ENCODE measurements at places on chromosomes 2 and 18.

- H3K4me3 ChIP-seq, result no peak overlapping the region
- no peaks in the 10 kb centered on the region for H3K36me3 ChIP-seq
- no peak for DNase-seq
- no peaks in the 10 kb centered on the region for H3K27me3 ChIP-seq
- no peaks in the 10 kb centered on the region for H3K4me1 ChIP-seq
Measured at GRCh38 chr2:35986871-35987270, 368.7 kb upstream of the CRIM1 start.

GRCh38 chr2:219919506-219919905 is 292.1 kb downstream of the SLC4A3 start:
- no peaks in the 10 kb centered on the region for H3K4me1 ChIP-seq
- DNase-seq, result no peak
- no peak overlapping the region for H3K27ac ChIP-seq
- no peak overlapping the region for H3K4me3 ChIP-seq

DNA sequence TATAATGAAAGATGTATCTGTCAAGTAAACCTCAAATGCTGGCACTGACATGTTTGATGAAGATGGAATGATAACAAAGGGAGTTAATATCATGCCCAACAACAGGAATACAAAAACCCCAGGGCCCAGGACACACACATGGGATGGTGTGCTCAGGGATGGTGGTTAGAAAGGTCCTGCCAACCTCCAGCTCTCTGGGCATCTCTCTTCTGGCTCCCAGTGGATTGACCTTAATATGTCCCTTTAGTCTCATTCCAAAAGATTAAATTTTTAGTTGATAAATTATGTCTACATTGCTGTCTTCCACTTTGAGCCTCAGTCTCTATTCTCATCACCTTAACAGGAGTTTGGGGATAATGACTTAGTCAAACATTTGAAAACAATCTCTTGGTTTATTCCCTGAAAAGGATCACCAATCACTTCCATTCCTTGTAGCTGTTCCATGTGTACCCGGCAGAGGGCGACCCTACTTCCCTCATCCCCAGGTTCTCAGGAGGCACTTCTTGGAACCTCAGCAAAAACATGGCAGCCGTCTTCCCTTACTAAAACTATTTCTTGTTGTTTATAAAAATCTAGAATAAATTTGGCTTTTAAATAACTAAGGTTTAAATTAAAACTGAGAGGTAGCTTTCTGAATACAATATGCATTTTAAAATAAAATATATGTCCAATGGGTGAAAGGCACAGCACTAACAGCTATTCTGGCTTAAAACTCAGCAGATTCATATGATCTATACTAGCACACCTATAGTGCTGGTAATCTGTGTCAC is 29.6 kb downstream of the MCEE start:
- no peaks in the 10 kb centered on the region for H3K27me3 ChIP-seq
- DNase-seq, result peak; percentile 6
- H3K4me3 ChIP-seq, result no peak overlapping the region
- no peaks in the 10 kb centered on the region for H3K36me3 ChIP-seq

DNA sequence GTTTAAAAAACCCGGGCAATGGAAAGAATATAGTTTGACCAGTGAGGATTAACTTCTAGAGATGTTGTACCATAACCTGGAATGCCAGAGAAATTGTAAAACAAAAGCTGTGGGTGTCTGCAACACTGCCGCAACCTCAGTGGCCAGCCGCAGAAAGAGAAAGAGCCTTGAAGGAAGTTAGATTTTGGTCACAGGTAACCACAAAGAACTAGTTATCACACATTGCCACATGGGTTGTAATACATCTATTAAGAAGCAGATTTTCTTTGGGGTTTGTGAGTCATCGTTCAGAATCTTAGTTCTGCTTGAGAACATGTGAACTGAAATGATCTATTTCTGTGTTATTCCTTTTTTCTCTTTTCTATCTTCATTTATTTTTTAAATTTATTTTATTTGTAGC is 222.9 kb upstream of the AGAP1 start:
- no peak overlapping the region for H3K4me3 ChIP-seq
- H3K27ac ChIP-seq, result no peak overlapping the region
- no peaks in the 10 kb centered on the region for H3K27me3 ChIP-seq
- no peaks in the 10 kb centered on the region for H3K36me3 ChIP-seq
- no peaks in the 10 kb centered on the region for H3K4me1 ChIP-seq

DNA sequence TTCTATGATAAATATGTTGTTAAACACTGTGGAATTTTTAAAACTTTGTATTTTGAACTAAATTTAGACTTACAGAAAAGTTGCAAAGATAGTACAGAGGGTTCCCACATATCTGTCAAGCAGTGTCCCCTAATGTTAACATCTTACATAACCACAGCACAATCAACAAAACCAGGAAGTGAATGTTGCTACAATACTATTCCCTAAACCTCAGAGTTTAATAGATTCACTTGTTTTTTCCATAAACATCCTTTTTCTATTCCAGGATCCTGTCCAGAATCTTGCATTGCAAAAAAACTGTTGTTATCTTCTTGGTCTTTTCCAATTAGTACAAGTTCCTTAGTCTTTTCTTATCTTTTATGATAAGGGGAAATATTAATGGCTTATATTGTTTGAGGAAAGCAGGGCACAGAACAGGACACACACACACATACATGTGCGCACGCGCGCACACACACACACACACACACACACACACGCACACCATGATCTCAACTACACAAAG is 251.1 kb upstream of the TRIB2 start:
- DNase-seq, result no peak
- no peak overlapping the region for H3K27ac ChIP-seq
- no peaks in the 10 kb centered on the region for H3K36me3 ChIP-seq
- no peak overlapping the region for H3K4me3 ChIP-seq
- no peaks in the 10 kb centered on the region for H3K4me1 ChIP-seq
- H3K27me3 ChIP-seq, result no peaks in the 10 kb centered on the region

DNA sequence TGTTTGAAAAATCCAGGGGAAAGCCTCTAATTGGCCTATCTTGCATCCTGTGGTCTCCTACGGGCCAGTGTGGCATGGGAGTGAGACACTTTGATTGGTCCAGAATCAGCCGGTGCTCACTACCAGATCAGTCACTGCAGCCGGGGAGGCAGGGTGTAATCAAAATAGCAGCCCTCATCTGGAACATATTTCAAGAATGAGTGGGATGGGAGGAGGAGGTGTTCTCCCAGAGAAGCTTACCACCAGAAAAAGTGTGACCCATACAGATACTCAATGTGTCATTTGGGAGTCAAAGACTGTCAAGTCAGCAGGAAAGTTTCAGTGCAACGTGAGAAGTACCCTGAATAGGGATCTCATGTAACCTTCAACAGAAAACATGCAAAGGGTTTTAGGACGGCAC is 393.9 kb upstream of the SLC14A2 start:
- no peak overlapping the region for H3K27ac ChIP-seq
- no peaks in the 10 kb centered on the region for H3K4me1 ChIP-seq
- H3K27me3 ChIP-seq, result no peaks in the 10 kb centered on the region
- H3K4me3 ChIP-seq, result no peak overlapping the region

- no peaks in the 10 kb centered on the region for H3K27me3 ChIP-seq
- no peak overlapping the region for H3K27ac ChIP-seq
- no peak for DNase-seq
- H3K4me3 ChIP-seq, result no peak overlapping the region
Measured at GRCh38 chr2:158578703-158579330, 122.1 kb downstream of the PKP4 start.

- no peaks in the 10 kb centered on the region for H3K36me3 ChIP-seq
- DNase-seq, result peak; percentile 19
- no peak overlapping the region for H3K4me3 ChIP-seq
- H3K27me3 ChIP-seq, result no peaks in the 10 kb centered on the region
- H3K27ac ChIP-seq, result no peak overlapping the region
Measured at GRCh38 chr2:59182249-59182648, 941.1 kb upstream of the FANCL start.

DNA sequence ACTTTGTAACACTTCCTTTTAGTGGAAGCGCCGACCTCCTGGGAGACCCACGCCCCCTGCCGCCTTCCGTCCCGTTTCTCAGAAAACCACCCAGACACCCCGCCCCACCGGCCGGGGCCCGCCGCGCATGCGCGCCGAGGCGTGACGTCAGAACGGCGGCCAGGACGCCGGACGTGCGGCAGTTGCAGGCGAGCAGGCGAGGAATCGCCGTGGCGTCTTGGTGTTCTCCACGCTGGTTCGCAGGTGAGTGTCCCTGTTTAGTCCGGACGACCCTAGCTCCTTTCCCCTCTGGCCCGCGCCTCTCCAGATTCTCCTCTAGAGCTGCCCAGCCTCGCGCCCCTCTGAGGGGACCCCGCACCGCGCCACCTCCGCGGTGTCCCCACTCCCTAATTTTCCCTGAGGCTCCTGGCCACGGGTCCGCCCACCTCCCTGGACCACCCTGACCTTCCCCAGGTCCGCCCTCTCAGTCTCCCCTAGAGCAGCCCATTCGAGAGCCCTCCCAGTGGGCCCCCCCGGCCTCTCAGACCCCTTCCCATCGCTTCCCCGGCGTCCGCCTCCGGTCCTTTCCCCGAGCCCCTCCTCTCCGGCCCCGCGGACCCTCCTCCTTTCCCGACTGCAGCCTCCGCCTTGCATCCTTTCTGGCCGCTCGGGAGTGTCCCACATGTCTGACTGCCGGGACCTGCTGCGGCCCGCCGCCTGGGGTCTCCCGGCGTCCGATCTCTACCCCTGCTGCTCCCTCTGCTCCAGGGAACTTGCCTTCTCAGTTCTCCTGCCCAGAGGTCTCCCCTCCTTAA is at the start of gene PLEKHB2:
Gene PLEKHB2, plus strand, starts transcription at position 181 of the 794 bp plus-strand sequence. CDS start 15,606 bp downstream, outside the sequence.
- peak within 1 kb of the TSS; percentile 86 for H3K4me3 ChIP-seq
- H3K36me3 ChIP-seq, result peaks cover 3% of the 10 kb centered on the region
- no peaks in the 10 kb centered on the region for H3K27me3 ChIP-seq
- H3K4me1 ChIP-seq, result peaks cover 16% of the 10 kb centered on the region

GRCh38 chr2:206784559-206785353 is 19.4 kb downstream of the FASTKD2 start:
- no peak overlapping the region for H3K27ac ChIP-seq
- DNase-seq, result no peak
- H3K36me3 ChIP-seq, result peaks cover 71% of the 10 kb centered on the region
- no peaks in the 10 kb centered on the region for H3K27me3 ChIP-seq
- no peaks in the 10 kb centered on the region for H3K4me1 ChIP-seq
- H3K4me3 ChIP-seq, result no peak overlapping the region

- peaks cover 6% of the 10 kb centered on the region for H3K4me1 ChIP-seq
- H3K27me3 ChIP-seq, result no peaks in the 10 kb centered on the region
- DNase-seq, result peak; percentile 25
Measured at GRCh38 chr2:1563943-1564891, 151.0 kb downstream of the TPO start.

DNA sequence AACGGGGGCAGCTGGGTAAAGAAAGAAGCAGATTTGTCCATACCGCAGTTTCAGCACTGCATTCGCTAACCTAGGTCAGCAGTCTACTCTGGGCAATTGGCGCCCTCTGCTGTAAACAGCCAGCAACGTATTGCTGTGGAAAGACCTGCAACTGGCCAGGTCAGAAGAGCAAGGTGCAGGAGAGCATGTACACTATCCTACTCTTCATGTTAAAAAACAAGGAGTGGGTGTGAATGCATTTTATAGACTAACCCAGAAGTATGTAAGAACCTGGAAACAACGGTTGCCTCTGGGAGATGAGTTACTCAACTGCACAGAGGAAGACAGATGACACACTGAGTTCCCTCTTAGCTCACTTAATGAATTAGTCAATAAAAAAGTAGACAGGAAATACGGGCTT is 6.2 kb downstream of the MRPS5 start:
- H3K4me1 ChIP-seq, result peaks cover 5% of the 10 kb centered on the region
- no peak overlapping the region for H3K4me3 ChIP-seq
- H3K27me3 ChIP-seq, result no peaks in the 10 kb centered on the region
- H3K36me3 ChIP-seq, result peaks cover 24% of the 10 kb centered on the region
- peak; percentile 73 for DNase-seq

DNA sequence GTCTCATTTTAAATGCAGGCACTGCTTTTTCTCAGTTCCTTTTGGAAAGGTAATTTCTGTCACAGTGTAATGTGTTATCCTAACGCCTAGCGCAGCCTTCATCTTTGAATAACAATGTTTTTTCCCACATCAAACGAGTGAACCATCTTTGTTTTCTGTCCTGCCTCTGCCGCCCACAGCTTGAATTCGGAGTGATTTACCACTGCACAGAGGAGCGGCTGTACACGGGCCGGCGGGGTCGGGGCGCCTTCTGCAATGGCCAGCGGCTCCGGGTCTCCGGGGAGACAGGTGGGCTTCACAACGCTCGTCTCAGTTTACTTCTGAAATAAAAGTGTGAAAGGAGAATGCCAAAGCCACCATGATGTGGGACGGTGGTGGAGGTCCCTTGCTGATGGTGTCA is 32.8 kb downstream of the IMPA2 start:
- H3K36me3 ChIP-seq, result peaks cover 5% of the 10 kb centered on the region
- no peaks in the 10 kb centered on the region for H3K4me1 ChIP-seq
- H3K4me3 ChIP-seq, result no peak overlapping the region
- no peaks in the 10 kb centered on the region for H3K27me3 ChIP-seq

DNA sequence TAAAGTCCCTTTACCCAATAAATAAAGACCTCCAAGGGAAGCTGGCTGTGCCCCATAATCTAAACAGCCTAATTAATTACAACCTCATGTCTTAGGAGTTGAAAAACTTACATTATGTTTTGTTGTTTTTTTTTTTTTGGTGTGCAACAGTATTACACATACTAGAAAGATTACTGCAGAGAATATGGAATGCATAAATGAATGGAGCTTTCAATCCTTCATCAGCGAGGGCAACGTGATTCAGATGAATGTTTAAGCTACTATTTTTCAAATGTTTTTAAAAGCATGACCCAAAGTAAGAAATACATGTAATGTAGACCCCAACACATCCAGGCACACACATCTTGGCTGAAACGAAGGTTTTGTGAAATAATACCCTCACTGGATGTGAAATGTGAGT is 167.1 kb upstream of the FN1 start:
- no peaks in the 10 kb centered on the region for H3K36me3 ChIP-seq
- H3K4me1 ChIP-seq, result no peaks in the 10 kb centered on the region
- no peaks in the 10 kb centered on the region for H3K27me3 ChIP-seq
- no peak for DNase-seq
